NCI-H1417 (cell line): ENCODE measurements at places on chromosomes 3 and 15.

- DNase-seq = no peak
These were observed 137.4 kb upstream of the UMPS start for GRCh38 chr3:124592658-124593441.

- DNase-seq = no peak
These were observed 19.6 kb downstream of the VGLL4 start for GRCh38 chr3:11624161-11624560.

DNA sequence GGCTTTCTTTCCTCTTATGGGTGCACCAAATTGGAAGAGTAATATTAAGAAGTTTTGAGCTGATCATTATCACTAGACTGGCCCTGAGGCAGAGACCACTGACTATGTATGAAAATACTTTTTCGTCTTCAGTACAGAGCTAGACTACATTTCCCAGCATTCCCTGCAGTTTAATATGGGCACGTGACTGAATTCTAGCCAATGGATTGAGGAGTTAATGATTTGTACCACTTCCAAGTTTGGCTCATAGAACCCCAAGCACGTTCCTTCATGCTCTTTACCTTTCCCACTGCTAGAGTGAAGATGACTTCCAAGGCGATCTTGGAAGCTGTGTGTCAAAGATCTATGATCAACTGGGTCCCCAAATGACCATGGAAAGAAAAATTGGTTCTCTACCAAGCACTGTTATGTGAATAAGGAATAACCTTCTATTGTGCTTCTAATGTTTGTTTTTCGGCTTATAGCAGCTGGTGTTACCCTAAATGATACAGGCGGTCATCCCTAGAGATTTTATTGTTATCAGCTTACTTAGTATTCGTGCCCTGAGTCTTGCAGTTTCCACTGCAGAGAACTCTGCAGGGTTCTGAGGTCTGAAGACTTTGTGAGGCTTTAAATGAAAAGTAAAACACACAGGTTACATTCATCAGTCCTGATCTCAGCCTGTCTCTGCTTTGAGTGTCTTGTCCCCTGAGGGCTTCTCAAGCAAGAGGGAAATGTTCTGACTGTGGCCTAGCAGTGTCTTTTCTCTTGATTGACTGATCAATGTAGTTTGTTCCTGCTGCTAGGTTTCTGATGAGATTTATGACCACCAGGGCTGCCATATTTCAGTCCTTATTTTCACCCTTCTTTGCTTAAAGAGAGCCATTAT lies 486.8 kb downstream of the PDCD6IP start:
- no peak for DNase-seq

GRCh38 chr3:162328649-162329048 lies 832.0 kb downstream of the OTOL1 start:
- no peak for DNase-seq

GRCh38 chr3:144488927-144489326 lies 517.3 kb downstream of the DIPK2A start:
- DNase-seq = no peak

- no peak for DNase-seq
These were observed 80.4 kb downstream of the CEP152 start for GRCh38 chr15:48730506-48730905.

GRCh38 chr15:57152666-57153539 lies 223.4 kb upstream of the CGNL1 start:
- no peak for DNase-seq

GRCh38 chr3:114154321-114154821 lies 24.5 kb downstream of the DRD3 start:
- DNase-seq = peak; percentile 14

- no peak for DNase-seq
These were observed 1.8 kb downstream of the ITIH1 start for GRCh38 chr3:52779011-52779836.

- DNase-seq = peak; percentile 15
These were observed 185.4 kb downstream of the NTRK3 start for GRCh38 chr15:88071141-88071540.

DNA sequence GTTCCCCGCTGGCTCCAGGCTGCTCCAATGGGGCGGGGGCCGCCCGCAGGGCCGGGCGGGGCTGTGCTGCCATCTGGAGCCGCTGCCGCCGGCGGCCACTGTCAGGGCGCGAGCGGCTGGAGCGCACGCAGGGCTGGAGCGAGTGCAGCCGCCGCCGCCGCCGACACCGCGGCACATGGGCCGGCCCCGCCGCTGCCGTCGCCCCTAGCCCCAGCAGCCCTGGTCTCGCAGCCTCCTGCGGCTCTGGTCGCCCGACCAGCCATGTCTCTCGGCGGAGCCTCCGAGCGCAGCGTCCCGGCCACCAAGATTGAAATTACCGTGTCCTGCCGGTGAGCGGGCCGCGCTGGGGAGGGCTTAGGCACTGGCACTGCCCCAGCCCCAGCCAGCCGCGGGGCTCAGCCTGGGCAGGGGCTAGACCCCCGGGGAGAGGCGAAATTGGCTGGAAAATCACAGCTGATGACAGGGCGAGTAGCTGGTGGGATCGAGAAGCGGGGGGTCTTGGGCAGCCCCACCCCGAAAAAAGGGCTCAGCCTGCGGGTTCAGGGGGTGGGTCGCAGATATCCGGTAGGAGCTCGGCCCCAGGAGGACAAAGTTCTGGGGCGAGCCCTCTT lies at the start of gene CPNE9:
Gene CPNE9, plus strand, starts transcription at position 98 of the 611 bp plus-strand sequence. Its CDS starts 164 bp downstream, at position 262.
- peak; percentile 19 for DNase-seq

GRCh38 chr3:196967412-196968232 lies 1.0 kb downstream of the PIGZ start:
- DNase-seq = no peak

DNA sequence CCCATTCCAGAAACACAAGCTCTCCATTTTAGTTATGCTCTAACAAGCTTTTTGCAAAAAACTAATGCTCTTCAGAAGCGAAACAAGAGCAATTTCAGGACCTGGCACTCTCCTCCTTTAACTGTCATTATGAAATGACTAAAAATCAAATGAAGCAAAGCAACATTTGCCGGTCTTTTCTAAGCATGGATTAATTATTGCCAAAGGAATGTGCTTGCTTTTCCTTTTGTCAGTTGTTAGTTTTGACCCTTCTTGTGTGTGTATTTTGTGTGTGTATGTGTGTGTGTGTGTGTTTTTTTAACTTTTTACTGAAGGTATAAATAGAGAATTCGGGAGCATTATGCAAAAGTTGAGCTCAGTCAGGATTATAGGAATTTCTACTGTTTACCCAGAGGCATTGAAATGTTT lies 509.1 kb downstream of the TUSC7 start:
- DNase-seq = no peak

- no peak for DNase-seq
These were observed 699.8 kb upstream of the NR2F2 start for GRCh38 chr15:95630683-95631082.

- DNase-seq = no peak
These were observed 243.0 kb downstream of the CD47 start for GRCh38 chr3:107847791-107848190.

GRCh38 chr3:146130881-146131371 lies 30.1 kb downstream of the PLOD2 start:
- DNase-seq = no peak

DNA sequence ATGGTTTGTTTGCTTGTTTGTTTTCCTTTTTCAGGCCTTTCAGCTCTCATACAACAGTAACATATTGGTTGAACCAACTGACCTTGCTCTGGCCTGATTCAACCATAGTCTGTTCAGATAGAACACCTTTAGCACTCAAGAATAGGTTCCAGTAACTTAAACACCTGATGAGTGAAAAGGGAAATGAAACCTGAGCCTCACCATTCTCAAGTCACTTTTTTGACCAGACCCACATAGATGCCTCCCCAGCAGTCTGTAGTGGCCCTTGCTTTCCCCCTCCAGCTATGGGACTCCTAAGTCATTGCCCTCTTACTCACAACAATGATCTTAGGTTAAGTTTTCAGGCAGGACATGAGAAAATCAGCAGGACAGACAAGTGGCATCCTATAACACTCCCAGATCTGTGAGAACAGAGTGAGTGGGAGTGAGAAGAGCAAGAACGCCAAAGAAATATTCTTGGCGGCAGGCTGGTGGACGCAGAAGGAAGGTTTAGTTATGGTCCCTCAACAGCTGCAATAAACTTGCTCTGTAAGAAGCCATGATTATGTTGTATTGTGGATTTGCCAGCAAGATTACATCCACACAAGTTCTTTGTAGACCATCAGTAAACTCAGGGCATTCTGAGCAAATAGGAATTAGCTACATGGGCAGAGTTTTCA lies 367.5 kb downstream of the MECOM start:
- DNase-seq = no peak

- DNase-seq = peak; percentile 81
These were observed 45.4 kb downstream of the SSR3 start for GRCh38 chr3:156509189-156510174.

GRCh38 chr3:114572364-114573062 lies 278.7 kb downstream of the TIGIT start:
- no peak for DNase-seq

DNA sequence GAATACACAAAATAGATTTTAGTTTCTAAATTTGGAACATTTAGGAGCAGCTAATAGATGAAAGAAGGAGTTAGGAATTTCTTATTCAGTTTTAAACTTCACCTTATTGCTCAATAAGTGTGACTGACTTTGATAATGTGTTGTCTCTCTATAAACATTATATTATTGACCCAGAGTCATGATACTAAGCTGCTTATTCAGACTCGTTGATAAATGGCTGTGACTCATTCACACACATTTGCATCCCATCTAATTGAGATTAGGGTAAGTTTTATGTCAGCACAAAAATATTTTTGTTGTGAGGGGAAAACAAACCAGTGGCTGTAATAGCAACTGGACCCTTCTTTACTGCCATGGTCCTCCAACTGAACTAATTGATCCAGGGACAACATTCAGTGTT lies 137.6 kb downstream of the GOLIM4 start:
- no peak for DNase-seq

DNA sequence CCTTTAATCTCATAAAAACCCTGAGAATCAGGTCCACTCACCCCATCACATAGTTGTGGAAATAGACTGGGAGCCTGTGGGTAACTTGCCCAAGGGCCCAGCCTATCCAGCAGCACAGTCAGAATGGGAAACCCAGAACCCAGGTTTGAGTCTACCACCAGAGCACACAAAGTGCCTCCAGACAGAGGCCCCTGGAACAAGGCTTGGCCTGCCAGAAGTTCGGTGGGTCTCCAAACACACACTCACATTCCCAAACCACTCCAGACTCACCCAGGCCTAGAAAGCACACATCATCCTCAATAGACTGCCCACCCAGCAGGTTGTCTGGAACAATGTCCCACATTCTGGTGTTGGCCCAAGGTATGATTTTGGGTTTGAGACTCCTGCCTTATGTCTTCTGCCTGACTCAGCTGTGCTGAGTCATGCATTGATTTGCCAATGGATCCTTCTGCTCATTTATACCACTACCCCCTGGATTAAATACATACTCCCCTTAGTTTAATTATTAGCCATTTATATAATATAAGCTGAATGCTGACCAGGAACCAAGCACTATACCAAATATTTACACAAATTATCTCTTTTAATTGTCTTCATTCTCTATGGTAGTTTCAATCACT lies 4.5 kb downstream of the SLC12A8 start:
- no peak for DNase-seq

DNA sequence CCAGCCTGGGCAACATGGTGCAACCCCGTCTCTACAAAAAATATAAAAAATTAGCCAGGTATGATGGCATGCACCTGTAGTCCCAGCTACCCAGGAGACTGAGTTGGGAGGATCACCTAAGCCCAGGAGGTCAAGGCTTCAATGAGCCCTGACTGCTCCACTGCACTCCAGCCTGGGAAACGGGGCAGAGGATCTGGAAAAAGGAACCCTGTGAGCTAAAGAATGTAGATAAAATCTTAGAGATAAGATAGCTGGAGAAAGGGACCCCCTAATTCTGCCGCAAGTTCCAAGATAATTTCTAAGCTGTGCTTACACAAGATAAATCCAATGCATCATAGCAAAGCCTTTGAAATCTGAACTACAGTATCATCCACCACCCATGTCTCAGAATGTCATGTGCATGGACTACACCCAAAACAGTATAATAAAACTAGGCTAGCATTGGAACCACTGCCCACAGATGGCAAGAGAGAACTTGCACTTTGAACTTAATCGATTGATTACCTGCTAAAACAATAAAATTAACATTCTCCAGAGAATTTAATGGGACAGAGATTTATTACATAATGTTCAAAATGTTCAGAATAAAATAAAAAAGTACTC lies 99.9 kb downstream of the TRIM42 start:
- no peak for DNase-seq

GRCh38 chr3:7447197-7447769 lies 586.4 kb downstream of the GRM7 start:
- DNase-seq = no peak

DNA sequence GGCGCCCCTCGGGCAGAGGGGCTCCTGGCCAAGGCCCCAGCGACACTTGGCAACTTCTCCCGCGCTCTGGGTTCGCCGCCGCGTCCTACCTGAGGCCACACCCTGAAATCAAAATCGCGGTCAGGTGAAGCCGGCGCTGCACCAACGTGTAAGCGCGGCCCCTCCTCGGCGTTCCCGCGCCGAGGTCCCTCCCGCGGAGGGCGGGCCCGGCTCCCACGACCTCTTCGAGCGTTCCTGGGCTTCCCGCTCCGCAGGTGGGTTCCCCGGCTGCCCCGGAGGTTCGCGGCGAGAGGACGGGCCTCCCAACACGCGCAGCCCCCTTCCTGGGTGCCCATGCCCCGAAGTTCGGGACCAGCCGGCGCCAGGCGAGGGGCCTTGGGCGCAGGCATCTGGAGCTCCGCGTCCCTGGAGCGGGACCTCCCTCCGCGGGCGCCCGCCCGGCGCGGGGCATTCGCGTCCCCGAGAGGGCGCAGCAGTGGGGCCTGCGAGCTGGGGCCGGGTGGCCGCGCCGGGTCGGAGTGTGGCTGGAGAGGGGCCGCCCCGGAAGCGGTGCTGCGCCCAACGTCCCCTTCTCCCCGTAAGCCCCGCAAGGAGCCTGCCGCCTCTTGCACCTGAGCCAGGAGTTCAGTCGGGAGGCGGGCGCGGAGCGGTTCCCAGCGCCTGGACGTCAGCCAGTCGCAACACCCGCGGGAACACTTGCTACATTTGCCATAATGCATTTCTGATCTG lies 13.7 kb downstream of the PAK6 start:
- peak; percentile 70 for DNase-seq

DNA sequence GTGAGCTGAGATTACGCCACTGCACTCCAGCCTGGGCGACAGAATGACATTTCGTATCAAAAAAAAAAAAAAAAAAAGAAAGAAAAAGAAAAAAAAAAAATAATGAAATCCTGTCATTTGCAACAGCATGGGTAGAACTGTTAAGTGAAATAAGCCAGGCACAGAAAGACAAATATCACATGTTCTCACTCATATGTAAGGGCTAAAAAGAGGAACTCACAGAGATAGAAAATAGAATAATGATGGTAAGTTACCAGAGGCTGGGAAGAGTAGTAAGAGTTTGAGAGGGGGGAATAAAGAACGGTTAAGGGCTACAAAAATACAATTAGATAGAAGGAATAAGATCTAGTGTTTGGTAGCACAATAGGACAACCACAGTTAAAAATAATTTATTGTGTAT lies 19.7 kb downstream of the DENND6A start:
- no peak for DNase-seq

DNA sequence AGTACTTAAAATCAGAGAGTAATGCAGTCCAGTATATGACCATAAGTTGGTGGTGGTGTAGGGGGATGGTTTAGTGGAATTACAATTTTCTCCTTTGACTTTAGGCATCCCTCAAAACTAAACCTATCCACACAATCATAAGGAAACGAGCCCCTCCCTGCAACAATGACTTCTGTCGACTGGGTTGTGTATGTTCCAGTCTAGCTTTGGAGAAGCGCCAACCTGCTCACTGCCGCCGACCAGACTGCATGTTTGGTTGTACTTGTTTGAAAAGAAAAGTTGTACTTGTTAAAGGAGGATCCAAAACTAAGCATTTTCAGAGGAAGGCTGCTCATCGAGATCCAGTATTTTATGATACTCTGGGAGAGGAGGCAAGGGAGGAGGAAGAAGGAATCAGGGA lies 52.8 kb downstream of the MGA start:
- DNase-seq = no peak
